ENCODE measurements at places on chromosomes 1 and 21.
A peak's percentile ranks its signal among the peaks of the same experiment; 100 is the strongest.

GRCh38 chr1:201444792-201445191 is 23.3 kb upstream of the TNNI1 start:
- DNase-seq = no peak

DNA sequence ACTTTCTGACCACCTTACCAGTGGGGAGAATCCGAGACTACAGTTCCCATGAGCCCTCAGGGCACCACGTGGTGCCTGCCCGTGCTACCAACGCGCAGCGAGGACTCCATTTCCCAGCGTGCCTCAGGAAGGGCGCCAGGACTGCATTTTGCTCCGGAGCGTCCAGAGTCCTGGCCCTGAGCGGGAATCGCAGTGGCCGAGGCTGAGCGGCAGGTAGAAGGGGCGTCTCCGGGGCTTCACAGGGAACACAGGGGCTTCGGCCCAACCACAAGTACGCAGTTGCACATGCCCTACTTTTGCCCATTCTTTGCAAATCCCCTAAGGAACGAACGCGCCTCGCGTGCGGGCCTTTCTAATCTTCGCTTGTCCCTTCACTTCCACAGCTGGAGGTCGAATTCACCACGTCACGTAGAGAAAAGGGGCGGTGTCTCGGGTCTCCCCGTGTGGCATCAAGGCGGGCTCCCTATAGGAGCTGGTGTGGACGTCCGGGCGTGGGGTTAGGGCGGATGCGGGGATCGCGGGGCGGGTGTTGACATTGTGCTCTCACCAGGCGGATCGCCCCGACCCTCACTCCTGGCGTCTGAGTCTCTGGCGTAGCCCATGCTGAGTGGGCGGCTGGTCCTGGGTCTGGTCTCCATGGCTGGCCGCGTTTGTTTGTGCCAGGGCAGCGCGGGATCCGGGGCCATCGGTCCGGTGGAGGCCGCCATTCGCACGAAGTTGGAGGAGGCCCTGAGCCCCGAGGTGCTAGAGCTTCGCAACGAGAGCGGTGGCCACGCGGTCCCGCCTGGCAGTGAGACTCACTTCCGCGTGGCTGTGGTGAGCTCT is at the start of gene BOLA1:
BOLA1 (plus strand) TSS at position 109 of the 825 bp plus-strand sequence; CDS start at position 601, 492 bp downstream.
- peak; percentile 71 for DNase-seq

DNA sequence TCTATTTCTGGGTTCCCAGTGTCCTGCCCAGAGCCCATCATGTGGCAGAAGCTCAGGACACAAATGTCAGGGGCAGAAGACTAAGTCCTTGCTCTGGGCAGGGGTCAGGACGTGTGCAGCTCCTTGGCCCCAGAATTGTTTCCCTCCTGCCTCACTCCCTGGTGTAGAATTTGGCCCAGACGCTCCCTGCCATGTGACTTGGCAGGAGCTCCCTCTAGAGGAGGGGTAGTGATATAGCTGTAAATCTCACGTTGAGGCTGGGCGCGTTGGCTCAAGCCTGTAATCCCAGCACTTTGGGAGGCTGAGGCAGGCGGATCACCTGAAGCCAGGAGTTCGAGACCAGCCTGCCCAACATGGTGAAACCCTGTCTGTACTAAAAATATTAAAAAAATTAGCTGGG is 91.2 kb downstream of the UBIAD1 start:
- no peak for DNase-seq

GRCh38 chr1:115507901-115508300 is 133.9 kb upstream of the VANGL1 start:
- no peak for DNase-seq

DNA sequence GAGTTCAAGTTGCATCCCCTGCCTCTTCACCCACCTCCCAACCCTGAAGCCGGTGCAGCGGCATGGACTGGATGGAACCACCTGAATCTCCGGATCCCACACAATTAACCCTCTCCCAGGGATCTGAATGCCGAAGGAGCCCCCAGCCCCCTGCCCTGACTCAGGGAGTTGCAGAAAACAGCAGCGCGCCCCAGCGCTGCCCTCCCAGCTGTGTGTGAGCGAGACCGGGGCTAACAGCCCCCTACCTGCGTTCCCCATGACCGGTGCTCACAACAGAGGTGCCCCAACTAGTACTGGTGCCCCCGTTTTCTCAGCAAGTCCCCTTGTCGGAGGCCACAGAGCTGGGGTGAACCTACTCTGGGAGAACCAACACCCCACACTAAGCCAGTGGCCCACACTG is 136.8 kb downstream of the PRDM16 start:
- DNase-seq = no peak

DNA sequence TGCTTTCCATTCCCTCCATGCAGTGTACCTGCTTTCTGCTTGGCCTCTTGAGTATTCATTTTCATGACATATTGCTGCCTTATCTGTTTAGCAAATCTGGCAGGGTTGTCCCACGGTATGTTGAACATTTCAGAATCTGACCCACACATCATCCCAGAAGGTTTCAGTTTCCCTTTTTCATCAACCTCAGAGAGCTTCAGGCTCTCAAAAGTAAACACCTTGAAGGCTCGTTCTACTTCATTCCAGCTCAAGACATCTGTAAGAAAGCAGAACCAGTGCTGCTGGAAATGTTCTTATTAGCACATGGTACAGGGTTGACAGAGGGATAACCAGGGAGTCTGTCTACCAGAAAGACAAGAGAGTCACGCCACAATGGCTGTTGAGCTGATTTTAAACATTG is 103.6 kb downstream of the SPAG17 start:
- DNase-seq = no peak

- DNase-seq = no peak
Observed at GRCh38 chr1:71733121-71733520, 549.2 kb downstream of the NEGR1 start.

- no peak for DNase-seq
Observed at GRCh38 chr21:39663066-39663465, 50.3 kb downstream of the B3GALT5 start.

DNA sequence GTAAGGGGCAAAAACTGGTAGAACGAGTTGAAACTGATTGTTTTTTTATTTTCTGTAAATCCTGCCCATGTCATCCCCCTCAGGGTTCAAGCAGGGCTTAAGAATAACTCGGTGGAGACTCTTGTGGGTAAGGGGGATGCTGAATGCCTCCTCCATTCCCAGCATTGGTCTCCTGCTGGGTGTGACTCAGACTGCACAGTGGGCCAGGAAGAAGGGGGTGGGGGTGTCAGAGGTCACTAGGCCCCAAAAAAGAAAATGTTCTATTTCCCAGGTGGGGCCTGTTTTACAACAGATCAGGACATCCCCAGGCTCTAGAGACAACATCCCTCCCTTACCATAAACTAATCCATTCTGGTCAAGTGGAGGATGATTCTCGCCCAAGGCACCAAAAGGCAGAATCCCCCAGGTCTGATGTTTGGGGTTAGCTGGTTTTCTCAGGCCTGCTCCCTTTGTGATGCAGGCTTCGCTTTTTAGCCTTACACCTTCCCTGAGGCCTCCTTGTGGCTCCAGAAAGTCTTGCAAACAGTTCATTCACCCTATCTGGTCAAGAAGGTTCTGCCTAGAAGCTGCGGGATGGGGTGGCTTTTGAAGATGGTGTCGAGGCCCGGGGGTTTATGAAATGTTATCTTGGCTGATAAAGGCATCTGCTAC is 10.7 kb upstream of the GRHL3 start:
- DNase-seq = no peak

DNA sequence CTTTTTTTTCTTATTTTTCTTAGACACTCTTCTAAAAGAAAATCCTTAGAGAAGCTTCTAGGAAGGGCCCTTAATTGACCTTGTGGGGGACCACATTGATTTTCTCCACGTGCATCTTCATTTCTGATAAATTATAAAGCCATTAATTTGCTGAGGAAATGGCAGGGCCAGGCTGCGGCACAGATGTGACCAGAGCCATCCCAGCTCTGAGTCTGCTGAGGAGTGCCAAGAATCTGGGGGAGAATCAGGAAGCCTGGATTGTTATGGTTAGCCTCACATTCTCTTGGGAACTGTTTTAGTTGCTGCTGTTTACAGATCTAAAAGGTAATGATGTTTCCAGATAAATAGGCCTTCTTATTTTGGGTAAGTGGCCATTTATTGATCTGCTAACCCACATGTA is 16.2 kb downstream of the PROX1 start:
- no peak for DNase-seq

DNA sequence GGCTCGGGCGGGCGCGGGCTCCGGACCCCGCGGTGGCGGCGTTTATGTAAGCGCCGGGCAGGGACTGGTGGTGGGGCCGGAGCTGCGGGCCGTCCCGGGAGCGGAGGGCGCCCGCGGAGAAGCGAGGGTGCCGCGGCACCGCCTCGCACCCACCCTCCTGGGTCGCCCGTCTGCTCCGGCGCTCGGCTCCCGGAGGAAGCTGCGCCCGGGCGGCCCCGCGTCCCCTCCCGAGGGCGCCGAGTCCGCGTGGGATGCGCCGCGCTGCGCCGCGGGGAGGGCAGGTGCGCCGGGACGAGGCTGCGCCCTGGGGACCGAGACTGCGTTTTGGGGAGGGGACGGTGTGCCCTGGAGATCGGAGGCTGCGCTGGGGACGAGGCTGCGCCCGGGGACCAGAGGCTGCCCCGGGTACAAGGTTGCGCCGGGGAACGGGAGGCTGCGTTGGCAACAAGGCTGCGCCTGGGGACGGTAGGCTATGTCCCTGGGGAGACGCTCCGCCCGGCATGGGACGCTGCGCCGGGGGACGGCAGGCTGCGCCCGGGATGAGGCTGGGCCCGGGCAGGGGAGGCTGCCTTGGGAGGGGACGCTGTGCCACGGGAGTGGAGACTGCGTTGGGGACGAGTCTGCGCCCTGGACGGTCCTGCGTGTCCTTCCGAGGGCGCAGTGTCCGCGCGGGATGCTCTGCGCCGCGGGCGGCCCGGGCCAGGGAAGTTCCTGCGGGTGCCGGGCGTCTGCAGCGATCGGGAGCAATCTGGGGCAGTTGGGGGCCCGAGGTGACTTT is 627 bp downstream of the ADARB1 start:
- peak; percentile 21 for DNase-seq

DNA sequence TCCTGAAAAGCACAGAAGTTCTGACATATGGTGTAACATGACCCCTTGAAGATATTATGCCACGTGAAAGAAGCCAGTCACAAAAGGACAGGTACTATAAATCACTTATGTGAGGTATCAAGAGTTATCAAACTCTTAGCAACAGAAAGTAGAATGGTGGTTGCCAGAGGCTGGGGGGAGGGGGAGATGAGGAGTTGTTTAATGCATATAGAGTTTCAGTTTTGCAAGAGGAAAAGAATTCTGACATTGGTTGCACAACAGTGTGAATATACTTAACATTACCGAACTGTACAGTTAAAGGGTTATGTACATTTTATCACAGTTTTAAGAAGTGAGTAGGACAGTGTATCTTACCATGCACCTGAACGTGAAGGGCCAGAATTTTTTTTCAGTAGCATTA is 80.0 kb downstream of the USP25 start:
- DNase-seq = no peak

GRCh38 chr1:190312763-190313162 is 164.9 kb downstream of the BRINP3 start:
- no peak for DNase-seq

Measured in activated T-helper 9 cell treated with anti-CD3 and anti-CD28 coated beads, Interleukin-2, amount 50 U/mL, for 16 hours (primary cell).